ENCODE measurements at places on chromosomes 6 and 20. TPM values are rescaled to one million over a fixed set of nuclear protein-coding genes. Genes with fewer than 3 reads are reported as not detected.

- H3K4me3 ChIP-seq, result no peak overlapping the region
- no peaks in the 10 kb centered on the region for H3K27me3 ChIP-seq
- H3K27ac ChIP-seq, result no peak overlapping the region
- no peaks in the 10 kb centered on the region for H3K36me3 ChIP-seq
These were observed 134.1 kb downstream of the CCDC170 start for GRCh38 chr6:151627689-151628444.

DNA sequence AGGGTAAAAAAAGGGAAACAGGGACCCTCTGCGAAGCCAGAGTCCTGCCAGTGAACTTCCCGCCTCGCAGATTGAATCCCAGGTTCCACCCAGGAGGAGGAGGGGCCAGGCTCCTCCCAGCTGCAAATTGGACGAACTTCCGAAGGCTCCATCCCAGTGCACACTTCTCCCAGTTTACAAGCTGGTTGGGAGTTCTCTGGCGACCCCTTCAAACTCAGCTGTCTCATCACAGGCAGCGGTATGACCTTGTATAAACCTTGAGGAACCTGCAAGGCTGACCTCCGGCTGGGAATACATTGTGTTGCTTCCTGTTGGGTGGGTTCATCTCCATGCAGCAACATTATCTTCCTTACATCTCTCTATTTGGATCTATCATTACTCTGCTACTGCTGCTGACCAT is 962.7 kb downstream of the GRIK2 start:
- DNase-seq, result no peak
- H3K4me3 ChIP-seq, result no peak overlapping the region
- no peaks in the 10 kb centered on the region for H3K27me3 ChIP-seq
- H3K4me1 ChIP-seq, result no peaks in the 10 kb centered on the region

- H3K4me1 ChIP-seq, result no peaks in the 10 kb centered on the region
- no peaks in the 10 kb centered on the region for H3K27me3 ChIP-seq
- no peak for DNase-seq
- no peaks in the 10 kb centered on the region for H3K36me3 ChIP-seq
These were observed 70.8 kb upstream of the RNF146 start for GRCh38 chr6:127195833-127196232.

SLC29A1 gene
- 27.4 TPM for total RNA-seq

GRCh38 chr6:4262526-4262925 is 127.2 kb upstream of the ECI2 start:
- no peaks in the 10 kb centered on the region for H3K27me3 ChIP-seq
- DNase-seq, result no peak
- H3K27ac ChIP-seq, result no peak overlapping the region
- H3K36me3 ChIP-seq, result no peaks in the 10 kb centered on the region

OR2H2 gene
- total RNA-seq, result not detected

DNA sequence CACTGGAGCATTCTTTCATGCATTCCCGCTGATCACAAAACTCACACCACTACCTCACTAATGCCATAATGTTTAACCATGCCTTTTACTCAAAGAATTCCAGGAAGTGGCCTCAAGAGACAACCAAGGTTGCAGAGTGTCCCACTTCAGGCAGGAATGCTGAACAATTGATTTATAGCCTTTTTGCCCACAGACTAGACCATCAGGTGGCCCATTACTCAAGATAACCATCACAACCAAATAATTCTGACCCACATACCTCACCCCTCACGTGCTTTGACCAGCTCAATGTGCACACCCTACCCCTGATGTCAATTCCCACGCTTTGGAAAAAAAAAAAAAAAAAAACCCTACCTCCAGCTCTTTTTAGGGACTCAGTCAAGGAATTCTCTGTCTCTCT is 220.6 kb upstream of the UFL1 start:
- no peak overlapping the region for H3K27ac ChIP-seq
- no peaks in the 10 kb centered on the region for H3K4me1 ChIP-seq
- H3K36me3 ChIP-seq, result no peaks in the 10 kb centered on the region
- no peaks in the 10 kb centered on the region for H3K27me3 ChIP-seq
- no peak overlapping the region for H3K4me3 ChIP-seq

DNA sequence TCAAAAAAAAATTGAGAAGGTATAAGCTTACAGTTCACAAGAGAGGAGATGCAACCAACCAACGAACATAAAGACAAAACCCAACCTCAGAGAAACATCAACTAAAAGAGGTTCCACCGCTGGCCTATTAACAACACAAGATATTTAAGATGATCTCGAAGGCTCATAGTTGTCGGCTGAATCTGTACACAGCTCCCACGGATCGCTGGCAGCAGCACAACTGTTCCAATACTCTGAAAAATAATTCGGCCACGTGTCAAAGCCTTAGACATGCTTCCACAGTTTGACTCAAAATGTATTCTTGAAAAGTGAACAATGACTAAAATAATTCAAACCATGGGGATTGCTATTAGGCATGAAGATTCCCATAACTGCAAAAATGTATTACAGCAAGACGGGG is 13.7 kb downstream of the EXOC2 start:
- no peaks in the 10 kb centered on the region for H3K4me1 ChIP-seq
- H3K27me3 ChIP-seq, result no peaks in the 10 kb centered on the region
- no peak overlapping the region for H3K27ac ChIP-seq

TP53TG5 gene
- not detected for total RNA-seq

GRCh38 chr6:18016698-18017097 is 29.3 kb upstream of the KIF13A start:
- H3K27ac ChIP-seq, result no peak overlapping the region
- H3K4me3 ChIP-seq, result no peak overlapping the region
- H3K4me1 ChIP-seq, result no peaks in the 10 kb centered on the region
- DNase-seq, result no peak

GRCh38 chr6:106163966-106164877 is 78.1 kb downstream of the PRDM1 start:
- H3K27ac ChIP-seq, result peak overlapping the region; percentile 47
- no peaks in the 10 kb centered on the region for H3K27me3 ChIP-seq
- H3K4me3 ChIP-seq, result no peak overlapping the region

COL12A1 gene
- 3.7 TPM for total RNA-seq

HELZ2 gene
- 26.9 TPM for total RNA-seq

DNA sequence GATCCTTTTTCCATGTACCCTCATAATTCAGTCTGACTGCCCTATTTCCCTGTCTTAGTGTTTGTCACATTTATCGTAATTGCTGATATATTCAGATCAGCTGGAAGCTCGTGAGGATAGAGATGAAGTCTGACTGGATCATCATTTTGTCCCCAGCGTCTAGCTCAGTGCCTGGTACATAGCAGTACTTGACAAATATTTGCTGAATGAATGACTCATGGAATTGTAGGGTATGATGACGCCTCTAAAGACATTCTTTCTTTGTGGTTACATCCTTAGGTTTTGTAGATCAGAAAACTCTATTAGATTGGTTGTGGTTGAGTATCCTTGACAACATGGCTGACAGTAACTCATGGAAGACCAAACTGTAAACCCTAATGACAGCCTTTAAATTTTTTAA is 68.9 kb downstream of the MTHFD1L start:
- no peak for DNase-seq
- no peaks in the 10 kb centered on the region for H3K36me3 ChIP-seq
- H3K4me3 ChIP-seq, result no peak overlapping the region
- no peak overlapping the region for H3K27ac ChIP-seq

DNA sequence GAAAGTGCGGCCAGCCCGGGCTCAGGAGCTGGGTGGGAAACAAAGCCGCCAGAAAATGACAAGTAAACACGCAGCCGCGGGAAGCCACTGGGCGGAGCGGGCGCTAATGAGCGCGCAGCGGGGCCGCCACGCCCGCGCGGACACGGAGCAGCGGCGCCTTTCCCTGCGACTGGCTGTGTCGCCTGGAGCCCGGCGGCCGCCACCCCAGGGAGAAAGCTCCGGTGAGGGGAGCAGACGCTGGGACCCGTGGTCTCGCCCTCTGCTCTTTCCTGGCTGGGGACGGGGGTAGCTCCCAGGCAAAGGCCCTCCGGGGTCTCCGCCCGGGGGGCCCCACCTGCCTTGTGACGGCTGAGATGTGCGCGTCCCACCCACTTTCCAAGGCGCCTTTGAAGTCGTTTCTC is 54.9 kb downstream of the PRR18 start:
- peaks cover 16% of the 10 kb centered on the region for H3K27me3 ChIP-seq
- peaks cover 4% of the 10 kb centered on the region for H3K4me1 ChIP-seq
- no peak for DNase-seq
- no peaks in the 10 kb centered on the region for H3K36me3 ChIP-seq

FOXA2 gene
- 28.1 TPM for total RNA-seq

FAM83B gene
- total RNA-seq, result 0.17 TPM

- H3K27me3 ChIP-seq, result peaks cover 19% of the 10 kb centered on the region
- H3K4me3 ChIP-seq, result no peak overlapping the region
- DNase-seq, result peak; percentile 71
- H3K36me3 ChIP-seq, result no peaks in the 10 kb centered on the region
- H3K27ac ChIP-seq, result no peak overlapping the region
- peaks cover 15% of the 10 kb centered on the region for H3K4me1 ChIP-seq
These were observed 2.5 kb downstream of the RSPO3 start for GRCh38 chr6:127120787-127121636.

DNA sequence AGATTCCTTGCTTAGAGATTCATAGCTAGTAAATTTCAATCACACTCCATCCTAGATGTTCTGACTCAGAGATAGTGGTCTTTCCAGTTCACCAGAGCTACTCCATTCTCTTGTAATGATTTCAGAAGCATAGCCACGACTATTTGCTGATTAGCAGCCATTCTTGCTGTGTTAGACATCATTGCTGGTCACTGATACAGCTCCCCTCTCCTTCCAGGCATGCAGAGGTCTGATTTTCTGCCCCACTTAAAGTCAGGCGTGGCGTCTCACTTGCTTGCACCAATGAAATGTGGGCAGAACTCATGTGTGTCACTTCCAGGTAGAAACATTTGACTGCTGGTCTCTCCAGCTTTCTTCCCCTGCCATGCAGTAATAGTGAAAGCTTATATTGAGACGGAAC is 168.9 kb upstream of the JARID2 start:
- DNase-seq, result no peak
- H3K36me3 ChIP-seq, result no peaks in the 10 kb centered on the region
- no peak overlapping the region for H3K27ac ChIP-seq
- no peak overlapping the region for H3K4me3 ChIP-seq

DNA sequence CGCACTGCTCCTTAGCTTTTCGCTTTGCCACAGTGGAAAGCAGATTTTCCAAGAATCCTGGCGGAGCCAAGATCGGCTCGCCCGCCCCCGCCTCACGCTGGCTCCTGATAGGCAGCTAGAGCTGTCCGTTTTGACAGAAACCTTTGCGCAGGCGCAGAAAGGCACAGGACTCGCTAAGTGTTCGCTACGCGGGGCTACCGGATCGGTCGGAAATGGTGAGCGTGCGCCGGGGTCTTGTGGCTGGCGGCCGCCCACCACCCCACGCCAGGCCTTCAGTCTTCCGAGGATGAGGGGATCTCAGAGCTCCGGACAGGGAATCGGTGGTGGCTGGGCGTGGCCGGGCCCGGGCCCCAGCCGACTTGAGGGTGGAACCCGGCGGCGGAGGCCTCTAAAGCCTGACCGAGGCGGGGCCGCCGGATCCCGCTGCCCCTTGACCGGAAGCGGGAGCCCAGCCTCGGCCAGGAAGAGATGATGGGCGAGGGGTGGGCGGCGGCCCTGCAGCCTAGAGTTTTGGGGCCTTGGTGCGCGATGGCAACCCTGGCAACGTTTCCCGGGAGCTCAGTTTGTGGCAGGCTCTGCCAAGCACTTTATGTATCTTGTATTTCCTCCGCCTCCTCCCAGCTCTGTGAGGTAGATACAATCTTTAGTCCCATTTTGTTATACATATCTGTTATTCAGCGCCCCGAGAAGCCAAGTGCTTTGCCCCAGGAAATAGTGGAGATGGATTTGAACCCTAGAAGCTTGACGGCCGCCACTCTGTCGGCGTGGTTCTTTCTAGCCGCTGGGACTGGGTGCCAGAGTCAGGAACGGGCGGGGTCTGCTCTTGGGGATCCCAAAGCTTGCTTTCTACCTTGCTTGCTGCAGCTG is at the start of gene DYNLRB1:
DYNLRB1 (plus strand) TSS at position 176 of the 867 bp plus-strand sequence; CDS start at position 213, 37 bp downstream.
- peaks cover 43% of the 10 kb centered on the region for H3K4me1 ChIP-seq
- H3K4me3 ChIP-seq, result peak within 1 kb of the TSS; percentile 96
- no peaks in the 10 kb centered on the region for H3K36me3 ChIP-seq
- peak; percentile 97 for DNase-seq

GRCh38 chr6:70725817-70726415 is 58.2 kb downstream of the SMAP1 start:
- H3K36me3 ChIP-seq, result no peaks in the 10 kb centered on the region
- H3K27me3 ChIP-seq, result no peaks in the 10 kb centered on the region
- DNase-seq, result no peak
- H3K4me1 ChIP-seq, result peaks cover 8% of the 10 kb centered on the region

- no peaks in the 10 kb centered on the region for H3K4me1 ChIP-seq
- H3K27me3 ChIP-seq, result no peaks in the 10 kb centered on the region
- no peak overlapping the region for H3K4me3 ChIP-seq
These were observed 47.7 kb downstream of the PYGB start for GRCh38 chr20:25295386-25296093.

MYMX gene
- total RNA-seq, result not detected

GRCh38 chr6:32484614-32484998 is 44.9 kb downstream of the HLA-DRA start:
- H3K4me3 ChIP-seq, result no peak overlapping the region
- no peak for DNase-seq
- H3K4me1 ChIP-seq, result no peaks in the 10 kb centered on the region
- no peaks in the 10 kb centered on the region for H3K27me3 ChIP-seq
- H3K27ac ChIP-seq, result no peak overlapping the region

- H3K27ac ChIP-seq, result no peak overlapping the region
- no peaks in the 10 kb centered on the region for H3K27me3 ChIP-seq
- H3K36me3 ChIP-seq, result no peaks in the 10 kb centered on the region
- DNase-seq, result peak; percentile 47
- H3K4me1 ChIP-seq, result no peaks in the 10 kb centered on the region
These were observed 446.8 kb downstream of the TFAP2B start for GRCh38 chr6:51265426-51265825.

GRCh38 chr6:169862892-169863525 is 111.6 kb downstream of the ERMARD start:
- no peaks in the 10 kb centered on the region for H3K27me3 ChIP-seq
- DNase-seq, result no peak
- no peak overlapping the region for H3K4me3 ChIP-seq

DNA sequence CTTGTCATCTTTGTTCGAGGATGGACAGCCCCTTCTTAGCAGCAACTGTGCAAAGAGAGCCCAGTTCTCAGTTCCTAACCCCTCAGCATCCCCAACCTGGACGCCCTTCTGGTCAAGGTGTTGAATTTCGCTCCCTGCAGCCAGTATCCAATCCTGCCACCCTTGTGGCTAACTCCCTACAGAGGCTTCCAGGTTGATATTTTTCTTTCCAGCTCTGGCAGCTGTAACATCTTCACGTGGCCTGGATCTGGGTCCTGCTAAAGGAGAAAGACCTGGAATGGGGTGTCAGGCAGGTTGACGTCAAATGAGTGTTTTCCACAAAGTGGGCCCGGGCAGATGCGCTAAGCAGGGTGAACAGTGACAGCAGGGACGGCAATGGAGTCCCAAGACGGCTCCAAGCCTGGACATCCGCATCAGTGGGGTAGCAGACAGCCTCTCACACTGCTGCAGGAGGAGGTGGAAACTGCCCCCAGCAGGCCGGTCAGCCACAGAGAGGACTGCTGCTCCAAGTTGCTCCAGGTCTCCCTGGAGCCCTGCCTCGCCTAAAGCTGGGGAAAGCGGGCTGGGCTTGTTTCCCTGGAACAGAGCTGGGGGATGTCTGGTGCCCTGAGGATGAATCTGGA is 1.0 kb upstream of the YTHDF1 start:
- H3K4me1 ChIP-seq, result peaks cover 14% of the 10 kb centered on the region
- peaks cover 19% of the 10 kb centered on the region for H3K36me3 ChIP-seq
- no peaks in the 10 kb centered on the region for H3K27me3 ChIP-seq
- no peak overlapping the region for H3K27ac ChIP-seq

All from right lobe of liver (tissue), 6 donors.